ENCODE measurements at places on chromosomes 6 and 20.

DNA sequence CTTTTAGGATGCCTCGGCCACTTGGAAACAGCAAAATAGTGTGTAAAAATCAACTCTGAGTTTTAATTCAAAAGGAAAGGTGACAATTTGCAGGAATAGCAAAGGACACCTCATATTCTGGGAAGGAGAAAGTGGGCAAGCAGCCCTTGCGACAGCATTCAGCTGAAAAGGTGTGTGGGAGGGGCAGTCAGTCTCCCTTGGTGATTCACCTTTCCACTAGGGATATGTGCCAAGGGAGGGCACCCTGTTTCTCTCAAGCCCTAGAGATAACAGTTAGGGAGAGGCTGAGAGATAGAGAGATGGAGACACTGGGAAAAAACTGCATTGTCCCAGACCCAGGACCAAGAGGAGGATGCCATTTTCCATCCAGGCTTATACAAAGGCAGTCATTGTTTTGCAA is 228.1 kb downstream of the EPM2A start:
- no peak for DNase-seq

GRCh38 chr6:94651239-94651638 is 926.1 kb upstream of the MANEA start:
- DNase-seq = no peak

DNA sequence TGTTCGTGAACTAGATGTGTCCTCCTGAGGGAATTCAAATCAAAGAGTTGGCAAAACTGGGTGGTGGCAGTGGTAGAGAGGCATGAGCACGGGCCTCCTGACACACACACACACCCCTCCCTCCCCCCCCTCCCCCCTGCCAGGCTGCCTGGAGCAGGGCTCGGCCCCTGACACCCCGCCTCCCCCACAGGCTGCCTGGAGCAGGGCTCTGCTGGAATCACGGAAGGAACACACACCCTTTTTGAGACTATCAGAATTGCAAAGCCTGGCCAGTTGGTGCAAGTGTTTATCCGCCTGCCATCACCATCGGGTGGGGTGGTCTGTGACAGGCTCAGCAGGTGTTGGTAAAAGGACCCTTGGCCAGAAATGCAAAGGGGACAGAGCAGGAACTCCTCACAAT is 59.0 kb downstream of the FAM120B start:
- DNase-seq = no peak

DNA sequence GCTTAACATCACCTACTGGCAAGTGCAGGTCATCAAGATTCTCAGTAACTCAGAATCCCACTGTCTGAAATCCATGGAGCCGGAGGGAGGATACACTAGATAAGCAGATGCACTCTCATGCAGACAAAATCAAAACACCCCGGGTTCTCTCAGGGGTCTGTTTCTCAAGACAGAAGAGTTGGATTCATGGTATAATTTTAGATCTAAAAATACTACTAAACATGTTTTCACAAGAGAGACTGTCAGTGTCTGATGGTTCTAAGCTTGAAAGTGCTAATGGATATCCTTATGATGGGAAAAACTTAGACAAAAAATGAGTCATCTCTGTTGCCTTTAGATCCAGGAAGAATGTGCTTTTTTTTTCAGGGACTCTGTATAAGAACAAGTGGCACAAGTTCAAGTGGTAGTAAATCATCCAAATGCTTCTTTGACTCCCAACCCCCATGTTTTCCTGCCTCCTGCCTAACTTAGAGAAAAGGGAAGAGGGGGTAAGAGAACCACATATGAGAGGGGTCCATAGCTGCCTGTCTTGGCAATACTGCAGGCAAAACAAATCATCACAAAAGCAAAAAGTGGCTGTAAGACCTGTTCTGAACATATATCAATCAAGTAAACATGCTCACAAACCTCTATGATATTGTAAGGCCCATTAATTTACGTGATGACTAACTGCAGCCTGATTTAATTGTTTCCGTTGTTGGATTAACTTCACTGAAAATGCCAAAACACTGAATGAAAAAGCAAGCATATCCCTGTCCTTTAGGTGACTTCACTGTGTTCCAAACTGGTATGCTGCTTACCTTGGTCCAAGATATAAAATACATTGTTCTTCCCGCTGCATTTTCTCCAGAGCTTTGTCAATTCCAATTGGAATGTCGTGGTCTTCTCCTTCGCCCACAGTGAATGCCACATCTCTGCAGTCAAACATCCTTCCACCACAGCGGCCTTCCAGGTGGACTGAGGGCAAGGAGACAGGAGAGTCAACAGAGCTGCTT is 84.0 kb upstream of the TULP1 start:
- peak; percentile 76 for DNase-seq

- DNase-seq = no peak
These were observed 117.3 kb downstream of the ARHGAP18 start for GRCh38 chr6:129592516-129593232.

GRCh38 chr20:51128198-51128597 is 105.3 kb upstream of the KCNG1 start:
- DNase-seq = peak; percentile 58

All from kidney capillary endothelial cell (primary cell).